ENCODE measurements at places on chromosomes 13 and 19.

DNA sequence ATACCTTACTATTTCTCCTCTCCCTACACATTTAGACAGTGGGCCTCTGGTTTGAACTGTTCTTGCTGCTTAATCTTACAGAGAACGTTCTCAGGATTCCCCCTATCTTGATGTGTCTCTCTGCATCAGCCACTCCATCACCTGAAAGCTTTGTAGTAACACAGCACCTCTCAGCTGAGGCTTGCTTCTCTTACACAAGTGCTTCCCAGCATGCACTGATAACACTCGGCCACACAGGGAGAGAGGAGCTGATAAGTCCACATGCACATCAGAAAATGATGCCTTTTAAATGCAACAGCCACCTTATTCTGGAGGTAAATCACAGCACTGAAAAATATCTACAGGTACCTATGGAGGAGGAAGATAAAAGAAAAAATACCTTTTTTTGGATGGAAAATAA, 192.2 kb upstream of the TSHZ3 start:
- DNase-seq = no peak

GRCh38 chr13:19818223-19818842, 35.6 kb upstream of the PSPC1 start:
- DNase-seq = no peak

- no peak for DNase-seq
Observed at GRCh38 chr19:14497228-14497921, 1.4 kb upstream of the GIPC1 start.

DNA sequence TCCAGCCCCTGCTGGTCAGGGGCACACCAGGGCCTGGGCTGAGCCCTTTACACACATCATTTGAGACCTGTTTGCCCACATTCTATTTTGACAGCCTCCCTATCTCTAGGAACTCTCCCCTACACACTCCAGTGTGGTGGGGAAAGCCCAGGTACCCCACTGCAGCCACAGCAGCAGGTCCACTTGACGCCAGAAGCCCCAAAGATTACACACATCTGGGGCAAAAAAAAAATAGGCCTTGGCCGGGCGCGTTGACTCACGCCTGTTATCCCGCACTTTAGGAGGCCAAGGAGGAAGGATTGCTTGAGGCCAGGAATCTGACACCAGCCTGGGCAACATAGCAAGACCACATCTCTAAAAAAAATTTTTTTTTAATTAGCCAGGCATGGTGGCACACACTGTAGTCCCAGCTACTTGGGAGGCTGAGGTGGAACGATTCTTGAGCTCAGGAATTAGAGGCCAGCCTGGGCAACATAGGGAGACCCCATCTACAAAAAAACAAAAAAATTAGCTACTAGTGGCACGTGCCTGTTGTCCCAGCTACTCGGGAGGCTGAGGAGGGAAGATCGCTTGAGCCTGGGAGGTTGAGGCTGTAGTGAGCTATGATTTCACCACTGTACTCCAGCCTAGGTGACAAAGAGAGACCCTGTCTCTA, 18.0 kb upstream of the CD22 start:
- no peak for DNase-seq

DNA sequence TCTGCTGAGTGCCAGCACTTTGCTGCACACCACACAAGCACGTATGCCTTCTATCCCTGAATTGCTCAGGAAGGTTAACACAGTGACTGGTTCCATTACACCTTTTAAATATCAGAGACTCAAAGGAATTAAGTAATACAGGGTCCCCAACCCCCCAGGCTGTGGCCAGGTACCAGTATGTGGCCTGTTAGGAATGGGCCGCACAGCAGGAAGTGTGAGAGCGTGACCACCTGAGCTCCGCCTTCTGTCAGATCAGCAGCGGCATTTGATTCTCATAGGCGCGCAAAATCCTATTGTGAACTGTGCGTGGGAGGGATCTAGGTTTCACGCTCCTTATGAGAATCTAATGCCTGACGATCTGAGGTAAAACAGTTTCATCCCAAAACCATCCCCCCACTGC, 194.5 kb downstream of the FOXO1 start:
- no peak for DNase-seq

GRCh38 chr19:48741129-48741999, 954 bp upstream of the RASIP1 start:
- DNase-seq = no peak

DNA sequence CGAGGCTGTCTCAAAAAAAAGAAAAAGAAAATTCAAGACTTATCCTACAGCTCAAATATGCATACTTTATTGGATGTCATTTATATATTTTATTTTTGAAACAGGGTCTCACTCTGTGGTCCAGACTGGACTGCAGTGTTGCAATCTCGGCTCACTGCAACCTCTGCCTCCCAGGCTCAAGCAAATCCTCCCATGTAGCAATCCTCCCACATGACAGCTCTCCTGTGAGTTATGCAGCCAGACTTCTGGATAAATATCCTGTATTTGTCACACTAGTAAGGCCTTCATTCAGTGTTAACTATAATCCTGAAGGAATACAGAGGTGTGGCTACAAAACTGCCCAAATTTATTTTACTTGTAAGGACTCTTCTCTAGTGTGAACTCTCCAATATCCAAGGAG, 7.2 kb downstream of the ZNF552 start:
- DNase-seq = no peak

DNA sequence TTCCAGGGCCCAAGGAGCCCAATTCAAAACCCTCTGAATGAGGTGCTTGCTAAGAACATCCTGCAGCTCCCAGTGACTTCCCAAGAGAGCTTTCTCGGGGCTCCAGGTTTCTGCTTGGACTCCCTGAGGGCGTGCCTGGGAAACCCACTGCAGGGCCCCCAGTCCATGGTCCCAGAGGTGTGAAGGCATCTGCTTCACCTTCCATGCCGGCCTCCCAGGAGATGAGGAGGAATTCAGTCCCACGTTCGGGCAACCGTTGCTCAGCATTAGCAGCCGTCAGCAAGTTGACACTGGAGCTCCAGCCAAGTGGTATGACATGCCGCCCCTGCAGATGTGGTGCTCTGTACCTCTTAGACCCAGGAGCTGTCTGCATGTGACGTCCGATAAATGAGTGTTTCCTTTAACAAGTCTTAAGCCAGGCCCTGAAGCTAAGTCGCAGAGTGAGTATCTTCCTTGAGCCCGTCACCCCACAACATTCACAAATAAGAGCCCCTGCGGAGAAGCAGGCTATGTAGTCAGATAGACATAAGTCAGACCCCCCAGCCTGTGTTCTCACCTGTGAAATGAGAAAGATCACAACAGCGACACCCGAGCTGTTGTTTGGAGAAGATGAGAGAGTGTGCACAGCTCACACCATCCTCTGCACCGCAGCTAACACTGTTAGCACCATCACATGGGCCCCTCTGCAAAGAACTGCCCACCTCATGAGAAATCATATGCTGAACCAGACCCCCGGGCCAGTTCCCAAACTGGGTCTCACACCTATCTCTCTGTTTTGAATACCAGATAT, 150.3 kb downstream of the KATNAL1 start:
- no peak for DNase-seq

- DNase-seq = peak; percentile 73
Observed at GRCh38 chr19:5949792-5950305, 28.1 kb downstream of the RANBP3 start.

DNA sequence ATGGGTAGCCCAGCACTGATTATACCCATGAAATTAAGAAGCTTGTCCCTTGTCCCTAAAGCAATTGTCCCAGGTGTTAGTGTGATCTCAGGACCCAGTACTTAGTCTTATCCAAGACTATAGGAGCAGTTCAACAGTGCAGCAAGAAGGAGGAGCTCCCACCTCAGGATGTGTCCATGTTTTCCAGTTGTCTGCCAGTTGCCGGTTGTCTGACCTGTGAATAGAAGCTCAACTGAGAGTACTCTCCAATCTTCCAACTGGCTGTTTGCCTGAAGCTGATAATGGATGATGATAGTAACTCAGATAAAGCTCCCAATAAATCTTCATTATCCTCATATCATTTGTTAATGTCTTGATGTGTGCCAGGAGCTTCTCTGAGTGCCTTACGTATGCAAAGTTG, 107.2 kb upstream of the HTR2A start:
- no peak for DNase-seq

GRCh38 chr13:22271903-22272302, 601.0 kb downstream of the FGF9 start:
- no peak for DNase-seq

DNA sequence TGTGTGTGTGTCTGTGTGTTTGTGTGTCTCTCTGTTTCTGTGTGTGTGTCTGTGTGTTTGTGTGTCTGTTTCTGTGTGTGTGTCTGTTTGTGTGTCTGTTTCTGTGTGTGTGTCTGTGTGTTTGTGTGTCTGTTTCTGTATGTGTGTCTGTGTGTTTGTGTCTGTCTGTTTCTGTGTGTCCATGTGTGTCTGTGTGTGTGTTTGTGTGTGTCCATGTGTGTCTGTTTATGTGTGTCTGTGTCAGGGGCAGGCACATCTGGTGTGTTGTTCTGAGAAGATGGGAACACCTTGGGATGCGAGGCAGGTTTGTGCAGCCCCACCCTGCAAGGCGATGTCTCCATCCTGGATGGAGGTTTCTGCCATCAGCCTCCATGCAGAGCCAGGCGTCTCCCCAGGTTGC, 275.8 kb upstream of the SOX1 start:
- no peak for DNase-seq

- no peak for DNase-seq
Observed at GRCh38 chr19:10290357-10290875, 664 bp downstream of the ICAM5 start.

GRCh38 chr13:46983881-46984280, 87.0 kb upstream of the HTR2A start:
- no peak for DNase-seq

DNA sequence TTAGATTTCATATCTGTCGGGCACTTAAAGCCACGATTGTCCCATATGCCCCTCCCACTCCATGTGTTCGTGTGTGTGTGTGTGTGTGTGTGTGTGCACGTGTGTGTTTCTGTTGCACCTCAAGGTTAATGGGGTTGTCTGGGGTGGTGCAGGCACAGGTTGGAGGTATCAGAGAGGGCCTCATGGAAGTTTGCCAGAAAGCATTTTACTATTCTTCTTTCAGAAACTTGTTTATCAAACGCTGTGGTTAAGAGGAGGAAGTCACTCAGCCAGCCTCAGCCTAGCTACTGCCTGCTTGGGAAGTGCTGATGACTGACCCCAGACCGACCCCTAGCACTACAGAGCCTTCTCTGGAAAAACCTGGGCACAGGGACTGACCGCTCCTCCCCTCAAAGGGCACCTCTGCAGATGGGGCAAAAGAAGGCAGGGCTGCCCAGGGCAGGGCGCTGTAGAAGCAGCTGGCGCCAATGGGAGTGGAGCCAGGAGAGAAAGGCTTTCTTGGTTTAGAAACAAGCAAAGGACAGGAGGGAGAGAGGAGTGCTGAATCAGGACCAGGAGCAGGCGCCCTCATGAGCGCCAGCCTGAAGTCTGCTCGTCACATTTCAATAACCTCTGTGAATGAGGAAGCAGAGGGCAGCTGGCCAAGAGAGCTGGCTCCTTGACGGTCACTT, 3.9 kb downstream of the SIAH3 start:
- DNase-seq = no peak

DNA sequence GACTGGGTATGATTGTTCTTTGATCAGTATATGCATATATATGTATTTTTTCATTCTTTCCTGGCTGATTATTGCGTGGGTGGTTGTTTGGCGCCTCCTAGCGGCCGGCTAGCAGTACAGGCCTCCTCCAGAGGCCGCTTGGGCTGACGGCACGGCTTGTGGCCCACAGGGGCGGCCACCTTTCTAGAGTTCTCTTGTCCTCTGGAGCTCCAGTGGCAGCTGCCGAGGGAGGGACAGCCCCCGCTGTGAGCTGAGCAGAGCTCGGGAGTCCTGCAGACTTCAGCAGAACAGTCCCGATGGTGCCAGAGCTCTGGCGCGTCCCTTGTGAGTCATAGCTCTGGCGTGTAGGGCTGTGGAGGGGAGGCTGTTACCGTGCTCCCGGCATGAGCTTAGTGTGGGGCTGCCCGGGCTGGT, 22.5 kb upstream of the ZNF429 start:
- no peak for DNase-seq

DNA sequence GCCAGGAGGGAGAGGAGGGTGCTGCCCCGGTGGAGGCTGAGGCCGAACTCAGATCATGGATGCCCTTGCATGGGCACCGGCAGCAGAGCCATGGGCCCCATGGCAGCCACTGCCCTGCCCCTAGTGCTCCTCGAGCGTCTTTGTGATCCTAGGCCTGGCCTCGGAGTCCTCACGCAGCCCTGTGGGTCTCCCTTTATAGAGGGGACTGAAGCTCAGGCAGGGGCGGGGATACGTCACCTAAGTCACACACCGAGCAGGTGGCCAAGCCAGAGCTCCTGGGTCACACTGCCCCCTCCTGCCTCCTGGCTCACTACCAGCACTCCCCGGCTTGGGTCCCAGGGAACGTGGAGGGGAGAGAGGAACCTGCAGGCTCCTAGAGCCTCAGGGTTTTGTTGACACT, 28.7 kb downstream of the DHX34 start:
- no peak for DNase-seq

DNA sequence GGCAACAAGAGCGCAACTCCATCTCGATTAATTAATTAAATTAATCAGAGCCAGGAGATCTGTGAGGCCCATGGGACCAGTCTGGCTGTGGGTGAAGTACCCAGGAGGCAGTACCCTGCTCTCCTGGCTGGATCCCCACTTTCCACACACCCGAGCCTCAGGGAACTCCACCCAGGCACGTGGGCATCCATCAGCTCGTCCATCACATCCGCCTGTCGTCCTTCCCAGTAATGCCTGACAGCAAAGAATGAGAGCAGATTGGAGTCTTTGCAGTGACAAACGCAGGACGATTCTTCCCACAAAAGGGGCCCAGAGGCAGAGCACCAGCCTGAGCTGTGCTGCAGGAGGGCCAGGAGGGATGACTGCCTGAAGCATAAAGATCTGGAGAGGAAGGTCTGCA, 35.8 kb downstream of the VSTM2B start:
- DNase-seq = no peak

DNA sequence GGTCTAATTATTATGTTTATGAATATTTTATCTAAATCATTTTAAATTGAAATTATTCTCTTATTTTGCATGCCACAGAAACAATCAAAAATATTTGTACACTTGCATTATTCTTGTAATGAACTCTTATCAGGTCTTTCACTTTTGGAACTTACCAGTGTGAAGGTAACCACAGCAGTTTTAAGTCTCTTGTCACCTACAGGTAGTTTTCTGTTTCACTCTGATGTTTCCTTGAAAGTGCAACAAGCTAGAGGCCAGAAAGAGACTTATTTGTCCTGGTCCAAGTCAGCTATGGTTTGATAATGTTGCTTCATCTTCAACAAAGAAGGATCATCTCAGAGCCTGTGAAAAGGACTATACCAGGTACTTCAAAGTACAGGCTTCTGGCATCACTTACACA, 133.4 kb upstream of the NBEA start:
- DNase-seq = no peak

GRCh38 chr13:46149272-46150133, 32.5 kb downstream of the LCP1 start:
- no peak for DNase-seq

DNA sequence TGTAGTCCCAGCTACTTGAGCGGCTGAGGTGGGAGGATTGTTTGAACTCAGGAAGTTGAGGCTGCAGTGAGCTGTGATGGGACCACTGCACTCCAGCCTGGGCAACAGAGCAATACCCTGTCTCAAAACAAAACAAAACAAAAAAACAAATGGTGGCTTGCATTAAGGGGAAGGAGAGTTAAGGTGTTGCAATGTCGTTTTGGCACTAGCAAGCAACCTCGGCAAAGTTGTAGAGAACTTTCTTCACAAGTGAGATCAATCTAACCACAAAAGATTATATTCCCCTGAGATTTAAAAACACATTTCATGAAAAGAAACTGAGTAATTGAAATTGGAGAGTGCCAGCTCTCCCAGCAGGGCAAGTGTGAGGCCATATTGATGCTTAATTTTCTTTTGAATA, 153.7 kb downstream of the KLF5 start:
- DNase-seq = no peak
